ENCODE measurements at places on chromosomes 11 and 22. TPM values are rescaled to one million over a fixed set of nuclear protein-coding genes. Genes with fewer than 3 reads are reported as not detected.

The AQP11 gene
- total RNA-seq = 0.82 TPM

The DLG2 gene
- 2.1 TPM for total RNA-seq

The OR5P2 gene
- not detected for total RNA-seq

The PARVG gene
- 125 TPM for total RNA-seq

The YIF1A gene
- total RNA-seq = 56.5 TPM

The SLC22A9 gene
- not detected for total RNA-seq

The TSKU gene
- total RNA-seq = 1.5 TPM

The KCTD21 gene
- 6.4 TPM for total RNA-seq

The MOGAT2 gene
- total RNA-seq = not detected

The BEST1 gene
- total RNA-seq = not detected

The RAB39A gene
- not detected for total RNA-seq

The KCNJ1 gene
- not detected for total RNA-seq

The IFTAP gene
- 2.0 TPM for total RNA-seq

The SYT7 gene
- not detected for total RNA-seq

The ACR gene
- total RNA-seq = not detected

Data from activated CD8-positive, alpha-beta memory T cell treated with anti-CD3 and anti-CD28 coated beads, Interleukin-2, amount 10 ng/mL, durations not matched to agents 7 days and 5 days (primary cell).